ENCODE measurements at places on chromosomes 3 and 15.

GRCh38 chr15:66214246-66214645 is 39.3 kb downstream of the MEGF11 start:
- no peak for DNase-seq

- no peak for DNase-seq
These were observed 243.1 kb downstream of the TLE3 start for GRCh38 chr15:69854521-69855181.

DNA sequence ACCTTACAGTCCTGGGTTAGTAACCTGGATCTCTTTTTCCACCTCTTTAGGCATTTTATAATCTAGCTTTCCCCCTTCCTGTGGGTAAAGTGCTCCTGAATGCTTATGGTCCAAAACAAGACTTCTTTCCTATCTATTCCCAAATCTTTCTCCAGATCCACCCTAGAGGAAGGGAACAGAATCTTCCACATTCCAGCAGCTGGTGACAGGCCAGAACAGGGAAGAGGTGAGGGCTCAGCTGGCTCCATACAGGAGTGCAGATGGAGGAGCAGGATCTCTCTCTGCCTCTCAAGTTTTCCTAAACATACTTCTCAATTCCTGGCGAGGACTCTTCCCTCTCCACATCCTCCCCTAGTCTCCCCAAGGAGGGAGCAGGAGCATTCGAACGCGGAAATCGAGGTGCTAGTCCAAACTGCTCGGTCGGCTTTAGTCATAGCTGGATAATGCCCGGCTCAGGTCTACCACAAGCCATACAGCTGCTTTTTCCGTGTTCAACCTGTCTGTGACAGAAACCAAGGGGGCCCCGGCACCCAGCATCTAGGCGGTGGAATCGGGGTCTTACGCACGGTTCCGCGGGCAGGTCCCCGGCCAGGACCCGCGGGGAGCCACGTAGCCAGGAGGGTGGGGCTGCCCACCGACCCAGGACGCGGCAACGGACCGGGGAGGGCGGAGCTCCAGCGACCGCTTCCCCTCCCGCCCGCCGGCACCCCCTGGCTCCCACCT is 4.0 kb downstream of the RASSF1 start:
- no peak for DNase-seq

DNA sequence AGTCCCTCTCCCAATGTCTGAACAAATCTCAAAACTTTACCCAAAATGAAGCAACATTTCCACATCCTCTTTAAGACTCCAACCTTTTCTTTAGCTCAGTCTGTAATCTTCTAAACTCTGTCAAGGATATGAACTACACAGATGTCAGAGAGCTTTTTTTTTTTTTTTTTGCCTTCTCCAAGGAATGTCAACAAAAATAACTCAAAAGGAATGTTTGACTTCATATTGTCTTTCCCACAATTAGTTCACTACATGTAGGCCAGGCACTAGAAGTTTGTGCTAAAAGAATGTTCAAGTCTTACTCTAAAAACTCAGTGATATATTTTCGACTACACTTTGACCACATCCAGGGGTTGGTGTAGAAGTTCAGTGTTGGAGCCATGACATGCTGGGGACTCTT is 37.1 kb downstream of the ADAMTS9 start:
- DNase-seq, result no peak
